ENCODE measurements at places on chromosomes 1 and 21.

DNA sequence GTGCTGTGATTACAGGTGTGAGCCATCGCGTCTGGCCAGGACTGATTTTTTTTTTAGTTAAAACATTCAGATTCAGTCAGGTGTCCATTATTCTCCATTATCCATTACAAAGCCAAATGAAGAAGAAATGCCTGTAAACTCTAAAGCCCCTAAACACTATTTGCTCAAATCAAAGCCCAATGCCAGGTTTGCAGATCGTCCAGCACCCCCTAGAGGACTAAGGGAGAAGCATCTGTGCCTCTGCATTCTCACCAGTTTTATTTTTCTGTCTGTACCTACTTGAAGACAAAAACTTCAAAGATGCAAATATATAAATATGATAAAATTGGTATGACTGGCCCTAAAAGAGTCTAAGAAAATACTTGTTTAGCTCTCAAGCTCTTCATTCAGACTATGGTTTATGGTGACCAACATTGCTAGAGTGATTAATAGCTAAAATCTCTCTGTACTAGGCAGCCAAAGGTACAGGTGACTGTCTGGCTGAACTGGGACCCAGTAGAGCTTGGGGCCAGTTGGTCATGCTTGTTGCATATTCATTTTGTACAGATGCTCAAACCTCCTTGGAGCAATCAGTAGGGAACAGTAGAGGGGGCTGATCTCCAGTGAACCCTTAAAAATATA is 138.4 kb downstream of the SYT2 start:
- DNase-seq: no peak

- no peak for DNase-seq
These were observed 1.6 kb downstream of the PBX1 start for GRCh38 chr1:164560556-164560955.

GRCh38 chr1:206690516-206690915 is 5.8 kb downstream of the MAPKAPK2 start:
- DNase-seq: no peak

- DNase-seq: no peak
These were observed 68.2 kb downstream of the ERO1B start for GRCh38 chr1:236213534-236213933.

- no peak for DNase-seq
These were observed 22.7 kb upstream of the DONSON start for GRCh38 chr21:33611006-33611744.

DNA sequence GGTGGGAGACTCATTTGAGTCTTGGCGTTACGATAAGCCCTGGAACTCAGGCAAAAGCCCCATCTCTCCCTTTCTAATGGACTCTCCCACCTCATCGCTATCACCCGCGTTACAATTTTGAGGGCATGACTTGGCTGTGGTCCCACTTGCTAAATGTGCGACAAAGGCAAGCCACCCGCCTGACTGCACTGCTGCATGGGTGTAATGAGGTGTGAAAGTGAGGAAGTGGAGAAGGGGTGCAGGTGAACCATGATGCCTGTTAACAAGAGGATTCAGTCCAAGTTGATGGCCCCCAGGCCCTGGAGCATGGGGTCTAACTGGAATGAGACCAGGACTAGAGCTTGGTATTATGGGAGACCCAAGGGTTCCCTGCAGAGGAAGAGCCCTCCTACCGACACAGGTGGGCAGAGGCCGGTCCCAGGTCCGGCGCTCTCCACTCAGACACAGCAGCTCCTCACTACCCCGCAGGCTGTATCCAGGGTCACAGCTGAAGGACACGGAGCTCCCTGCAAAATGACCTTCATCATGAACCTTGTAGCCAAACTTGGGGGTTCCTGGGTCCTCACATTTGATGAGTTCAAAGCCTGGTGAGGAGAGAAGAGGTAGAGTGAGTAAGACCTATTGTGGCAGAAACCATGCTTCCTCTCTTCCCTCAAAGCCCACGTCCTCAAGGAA is 165.4 kb upstream of the HMGB4 start:
- no peak for DNase-seq

DNA sequence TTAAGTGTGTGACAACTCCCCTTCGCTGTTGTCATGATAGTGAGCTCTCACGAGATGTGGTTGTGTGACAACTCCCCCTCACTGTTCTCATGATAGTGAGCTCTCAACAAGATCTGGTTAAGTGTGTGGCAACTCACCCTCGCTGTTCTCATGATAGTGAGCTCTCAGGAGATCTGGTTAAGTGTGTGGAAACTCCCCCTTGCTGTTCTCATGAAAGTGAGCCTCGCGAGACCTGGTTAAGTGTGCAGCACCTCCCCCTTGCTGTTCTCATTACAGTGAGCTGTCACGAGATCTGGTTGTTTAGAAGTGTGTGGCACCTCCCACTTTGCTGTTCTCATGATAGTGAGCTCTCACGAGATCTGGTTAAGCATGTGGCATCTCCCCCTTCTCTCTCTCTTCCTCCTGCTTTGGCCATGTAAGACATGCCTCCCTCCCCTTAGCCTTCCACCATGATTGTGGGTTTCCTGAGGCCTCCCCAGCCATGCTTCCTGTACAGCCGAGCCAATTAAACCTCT is 25.1 kb upstream of the LSS start:
- no peak for DNase-seq

- peak; percentile 0 for DNase-seq
These were observed at the start of gene PTGFRN for GRCh38 chr1:116909512-116910378. Gene PTGFRN, plus strand, starts transcription at chr1:116909916. Its CDS starts 288 bp downstream, at chr1:116910204.

GRCh38 chr1:101115112-101115511 is 89.5 kb upstream of the DPH5 start:
- DNase-seq: no peak

DNA sequence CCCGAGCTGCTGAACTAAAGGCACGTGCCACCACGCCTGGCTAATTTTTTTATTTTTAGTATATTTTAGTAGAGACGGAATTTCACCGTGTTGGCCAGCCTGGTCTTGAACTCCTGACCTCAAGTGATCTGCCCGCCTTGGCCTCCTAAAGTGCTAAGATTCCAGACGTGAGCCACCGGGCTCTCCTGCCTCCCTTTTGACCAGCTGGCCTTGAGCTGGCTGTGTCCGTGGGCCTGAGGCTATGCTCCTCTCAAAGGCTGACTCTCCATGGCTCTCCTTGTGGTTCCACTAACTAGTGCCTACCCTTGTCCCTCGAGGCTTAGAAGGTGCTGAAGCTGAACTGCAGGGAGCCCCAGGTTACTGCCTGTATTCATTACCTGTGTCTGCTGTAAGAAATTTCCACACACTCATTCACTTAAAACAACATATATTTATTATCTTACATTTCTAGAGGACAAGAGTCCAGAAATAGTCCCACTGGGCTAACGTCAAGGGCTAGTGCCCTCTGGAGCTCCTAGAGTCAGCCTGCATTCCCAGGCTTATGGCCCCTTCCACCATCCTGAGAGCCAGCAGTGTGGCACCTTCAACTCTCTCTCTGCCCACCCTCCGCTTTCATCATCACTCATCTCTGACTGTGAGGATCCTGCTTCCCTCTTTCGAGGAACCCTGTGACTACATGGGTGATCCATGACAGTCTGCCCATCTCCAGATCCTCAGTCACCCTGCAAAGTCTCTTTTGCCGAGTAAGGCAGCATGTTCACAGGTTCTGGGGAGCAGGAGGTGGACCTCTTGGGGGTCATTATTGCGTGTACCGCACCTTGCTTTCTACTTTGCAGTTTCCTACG is 34.9 kb downstream of the ETS2 start:
- no peak for DNase-seq

GRCh38 chr1:20348326-20348915 is 57.7 kb downstream of the VWA5B1 start:
- no peak for DNase-seq

DNA sequence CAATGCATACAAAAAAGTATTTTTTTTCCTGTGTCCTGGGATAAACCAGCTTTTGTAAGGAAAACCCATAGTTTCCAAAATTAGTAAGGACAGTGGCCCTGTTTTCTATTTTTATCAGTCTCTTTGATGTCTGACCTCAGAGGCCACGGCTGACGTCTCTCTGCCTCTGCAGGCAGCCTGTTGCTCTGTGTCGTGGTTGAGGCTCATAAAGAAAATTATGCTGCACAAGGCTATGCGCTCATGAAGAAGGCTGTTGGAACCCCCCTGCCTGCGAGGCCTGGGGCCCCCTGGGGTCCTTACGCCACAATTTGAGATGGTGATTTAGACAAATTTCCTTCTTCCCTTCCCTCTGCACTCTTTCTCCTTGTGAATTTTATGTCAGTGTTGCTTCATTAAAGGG is 48.9 kb downstream of the AGPAT3 start:
- DNase-seq: no peak

DNA sequence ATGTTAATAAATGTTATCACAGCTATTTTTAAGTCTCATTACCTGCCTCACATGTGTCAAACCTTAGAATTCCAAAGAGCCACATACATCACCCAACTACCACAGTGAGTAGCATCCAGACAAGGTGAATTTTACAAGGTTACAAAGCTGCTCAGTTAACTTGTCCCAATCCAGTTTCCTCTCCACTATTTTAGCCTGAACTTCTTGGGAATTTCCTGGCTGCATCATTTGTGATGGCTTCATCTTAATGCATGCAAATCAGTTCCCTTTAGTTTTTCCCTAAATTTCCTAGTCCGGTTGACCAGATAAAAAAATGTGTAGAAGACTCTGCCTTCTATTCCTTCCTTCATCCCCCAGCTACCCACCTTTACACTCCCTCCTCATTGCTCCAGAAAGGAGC is 597 bp upstream of the TRAF3IP3 start:
- no peak for DNase-seq

DNA sequence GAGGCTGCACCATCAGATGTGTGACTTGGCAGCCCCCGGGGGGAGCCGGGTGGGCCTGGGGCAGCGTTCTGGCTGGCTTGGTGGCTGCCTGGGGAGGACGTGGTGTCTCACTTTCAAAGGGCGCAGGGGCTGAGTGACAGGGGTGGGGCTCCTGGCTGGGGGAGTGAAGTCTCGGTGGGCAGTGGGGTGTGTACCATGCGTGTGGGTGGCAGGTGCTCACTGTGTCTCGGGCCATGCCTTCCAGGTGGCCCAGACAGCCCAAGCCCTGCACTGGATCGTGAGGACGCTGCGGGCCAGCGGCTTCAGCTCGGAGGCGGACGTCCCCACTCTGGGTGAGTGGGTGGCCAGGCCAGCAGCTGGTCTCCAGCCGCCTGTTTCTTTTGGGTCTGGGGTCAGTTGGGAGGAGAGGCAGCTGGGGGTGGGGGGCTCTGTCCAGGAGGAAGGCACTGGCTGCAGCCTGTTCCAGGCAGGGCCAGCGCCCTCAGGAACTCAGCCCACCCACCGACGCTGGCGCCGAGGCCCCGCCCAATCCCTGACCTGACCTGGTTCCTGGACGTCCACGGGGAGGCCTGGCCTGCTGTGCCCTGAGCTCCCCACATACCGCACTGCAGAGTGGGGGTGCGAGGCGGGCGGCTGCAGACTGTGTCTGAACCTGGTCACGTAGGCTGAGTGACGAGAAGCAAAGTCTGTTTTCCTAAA is 30.6 kb upstream of the LRRC3 start:
- no peak for DNase-seq

DNA sequence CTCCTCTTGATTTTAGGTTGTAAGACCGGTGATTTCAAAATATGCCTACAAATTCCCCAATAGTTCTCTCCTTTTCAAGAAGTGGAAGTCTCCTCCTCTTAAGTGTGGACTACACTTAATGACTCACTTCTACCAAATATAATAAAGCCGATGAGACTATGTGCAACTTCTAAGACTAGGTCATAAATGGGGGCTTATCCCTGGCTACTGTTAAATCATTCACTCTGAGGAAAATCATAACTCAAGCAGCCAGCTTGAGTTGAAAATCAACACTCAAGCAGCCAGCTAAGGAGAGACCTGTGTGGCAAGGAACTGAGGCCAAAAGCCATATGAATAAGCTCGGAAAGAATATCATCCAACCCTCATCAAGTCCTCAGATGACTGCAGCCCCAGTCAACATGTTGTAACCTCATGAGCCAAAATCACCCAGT is 49.6 kb upstream of the PSMG1 start:
- no peak for DNase-seq

GRCh38 chr1:211613108-211613947 is 34.4 kb upstream of the SLC30A1 start:
- DNase-seq: no peak

DNA sequence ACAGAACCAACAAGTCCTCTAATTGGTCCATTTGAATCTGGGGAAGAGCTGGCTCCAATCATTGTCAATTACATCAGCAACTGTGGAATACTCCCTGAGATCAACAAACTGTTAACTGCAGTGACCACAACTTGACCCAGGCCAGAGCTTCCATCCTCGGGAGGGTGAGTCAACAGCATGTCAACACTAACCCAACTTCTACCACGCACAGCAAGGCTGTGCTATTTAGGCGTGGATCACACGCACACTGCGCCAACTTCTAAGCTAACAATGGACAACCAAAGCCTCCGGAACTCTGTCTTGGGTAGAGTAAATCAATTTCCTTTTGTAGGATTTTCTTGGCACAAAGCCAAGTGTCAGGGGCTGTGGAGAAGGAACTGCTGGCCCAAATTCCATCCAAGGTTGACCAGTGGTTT is 30.4 kb downstream of the APP start:
- no peak for DNase-seq

DNA sequence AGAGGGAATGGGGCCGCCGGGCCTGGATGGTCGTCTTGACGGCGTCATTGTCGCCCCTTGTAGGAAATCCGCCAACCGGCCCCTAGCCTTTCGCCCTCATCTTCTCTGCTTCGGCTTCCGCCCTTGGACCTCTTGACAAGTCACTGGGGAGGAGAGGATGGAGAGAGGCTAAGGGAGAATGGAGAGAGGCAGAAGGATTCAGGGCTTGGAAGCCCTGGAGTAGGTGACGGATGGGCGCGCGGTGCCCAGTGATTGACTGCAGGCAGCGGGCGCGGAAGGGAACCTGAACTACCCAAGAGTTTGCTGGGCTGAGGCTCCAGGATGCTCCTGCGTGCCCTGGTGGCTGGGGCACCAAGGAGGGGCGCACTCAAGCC is 651 bp downstream of the PDE4B start:
- no peak for DNase-seq

GRCh38 chr21:43325968-43326715 is 100.8 kb downstream of the SIK1 start:
- no peak for DNase-seq

DNA sequence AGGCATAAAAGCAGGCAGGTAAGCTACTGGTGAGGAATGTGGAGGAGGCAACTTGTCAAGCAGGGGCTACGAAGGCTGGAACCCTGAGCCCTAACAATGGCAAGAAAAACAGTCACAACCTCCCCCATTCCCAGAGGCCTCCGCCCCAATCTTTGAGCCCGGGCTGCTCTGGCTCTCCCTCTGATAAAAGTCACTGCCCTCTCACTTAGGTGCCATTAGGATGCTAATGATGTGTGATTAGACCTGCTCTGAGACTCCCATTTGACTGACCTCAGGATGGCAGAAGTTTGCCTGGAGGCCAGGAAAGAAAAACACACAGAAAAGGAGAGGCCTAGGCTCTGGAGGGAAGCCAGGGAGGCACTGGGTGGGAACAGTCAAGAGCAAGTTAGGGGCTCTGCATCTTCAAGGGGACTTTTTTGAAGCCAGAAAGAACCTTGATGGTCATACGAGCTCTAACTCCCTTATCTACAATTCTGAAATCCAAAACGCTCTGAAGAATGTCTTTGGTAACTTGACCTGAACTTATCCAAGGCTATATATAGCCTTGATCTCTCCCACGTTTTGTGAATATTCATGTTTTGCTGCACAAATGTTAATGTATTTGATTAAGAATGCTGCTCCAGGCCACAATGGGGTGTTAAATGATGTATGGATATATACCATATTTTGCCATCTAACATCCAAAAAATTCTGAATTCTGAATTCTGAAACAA is 98.9 kb downstream of the TRABD2B start:
- no peak for DNase-seq

GRCh38 chr1:78176448-78176847 is 130.7 kb downstream of the GIPC2 start:
- DNase-seq: no peak
